Mesendoderm (in vitro differentiated cells): ENCODE measurements at places on chromosomes 2 and 18.

DNA sequence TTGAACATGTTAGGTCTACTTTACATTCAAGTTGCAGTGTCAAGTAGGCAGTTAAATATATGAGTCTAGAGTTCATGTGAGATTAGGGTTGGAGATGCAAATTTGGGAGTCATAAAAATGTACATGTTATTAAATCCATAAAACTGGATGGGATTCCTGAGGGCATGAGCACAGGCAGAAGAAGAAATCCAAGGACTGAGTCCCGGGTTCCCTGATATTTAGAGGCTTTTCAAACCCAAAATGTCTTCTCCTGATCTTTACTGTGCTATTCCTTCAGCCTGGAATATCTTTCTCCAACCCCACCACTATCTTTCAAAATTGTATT is 23.3 kb upstream of the EXOC6B start:
- no peak for DNase-seq

GRCh38 chr2:85564144-85564563 is 2.9 kb upstream of the GGCX start:
- no peak for DNase-seq

- DNase-seq: no peak
Measured at GRCh38 chr2:114007436-114007835, 117.5 kb downstream of the ACTR3 start.

DNA sequence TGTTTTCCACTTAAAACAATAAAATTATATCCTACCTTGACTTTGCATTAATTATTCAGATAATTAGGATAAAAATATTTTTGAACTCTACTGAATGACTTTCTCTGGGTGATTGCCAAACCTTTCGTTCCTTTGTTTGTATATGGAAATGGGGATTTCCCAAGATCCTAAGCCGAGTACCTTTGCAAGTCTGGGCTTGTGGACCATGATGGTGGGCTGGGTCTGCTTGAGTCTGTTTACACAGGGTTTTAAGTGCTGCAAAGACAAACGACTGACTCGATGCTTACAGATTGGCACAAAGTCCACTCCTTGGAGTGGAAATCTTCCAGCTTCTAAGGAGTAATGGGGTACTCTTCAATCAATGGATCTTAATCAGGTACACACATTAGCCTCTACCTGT is 659.5 kb downstream of the TSN start:
- DNase-seq: no peak

DNA sequence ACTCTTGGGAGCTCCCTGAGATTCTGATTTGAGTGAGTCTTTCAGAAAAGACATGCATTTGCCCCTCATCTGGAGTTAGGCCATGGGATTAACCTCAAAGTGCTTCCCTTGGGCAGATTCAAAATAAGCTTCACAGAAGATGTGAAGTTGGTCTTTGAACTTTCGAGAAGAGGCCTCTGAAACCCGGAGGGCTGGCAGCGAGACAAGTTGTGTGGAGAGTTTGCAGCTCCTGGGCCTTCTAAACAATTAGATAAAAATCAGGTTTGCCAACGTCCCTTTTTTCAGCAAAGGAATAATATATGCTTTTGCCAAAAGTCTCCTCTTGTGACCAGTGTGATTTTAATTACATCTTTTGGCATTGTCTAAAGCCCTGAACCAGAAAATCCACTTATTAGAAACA is 489.7 kb downstream of the SOX11 start:
- no peak for DNase-seq

DNA sequence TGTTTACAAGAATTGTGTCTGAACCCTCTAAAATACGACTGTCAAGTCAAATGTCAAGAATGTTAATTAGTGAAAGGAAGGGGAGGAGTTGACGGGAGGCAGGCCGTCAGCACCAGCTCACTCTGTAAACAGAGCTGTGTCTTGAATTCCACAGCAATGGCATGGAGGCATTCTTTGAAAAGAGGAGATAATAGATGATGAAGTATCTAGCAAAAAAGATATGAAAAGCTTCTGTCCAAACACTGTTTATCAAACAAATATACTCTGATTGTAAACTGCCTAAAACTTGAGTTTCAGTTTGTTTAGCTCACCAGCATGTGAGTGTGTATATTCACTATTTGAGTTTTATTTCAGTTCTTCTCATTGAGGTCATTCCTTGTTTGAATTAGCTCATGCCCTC is 94.7 kb upstream of the CDC42EP3 start:
- peak; percentile 73 for DNase-seq

- DNase-seq: peak; percentile 37
Measured at GRCh38 chr18:42860011-42860410, 255.5 kb downstream of the RIT2 start.

GRCh38 chr2:55139305-55139704 is 89.1 kb upstream of the RTN4 start:
- DNase-seq: no peak

DNA sequence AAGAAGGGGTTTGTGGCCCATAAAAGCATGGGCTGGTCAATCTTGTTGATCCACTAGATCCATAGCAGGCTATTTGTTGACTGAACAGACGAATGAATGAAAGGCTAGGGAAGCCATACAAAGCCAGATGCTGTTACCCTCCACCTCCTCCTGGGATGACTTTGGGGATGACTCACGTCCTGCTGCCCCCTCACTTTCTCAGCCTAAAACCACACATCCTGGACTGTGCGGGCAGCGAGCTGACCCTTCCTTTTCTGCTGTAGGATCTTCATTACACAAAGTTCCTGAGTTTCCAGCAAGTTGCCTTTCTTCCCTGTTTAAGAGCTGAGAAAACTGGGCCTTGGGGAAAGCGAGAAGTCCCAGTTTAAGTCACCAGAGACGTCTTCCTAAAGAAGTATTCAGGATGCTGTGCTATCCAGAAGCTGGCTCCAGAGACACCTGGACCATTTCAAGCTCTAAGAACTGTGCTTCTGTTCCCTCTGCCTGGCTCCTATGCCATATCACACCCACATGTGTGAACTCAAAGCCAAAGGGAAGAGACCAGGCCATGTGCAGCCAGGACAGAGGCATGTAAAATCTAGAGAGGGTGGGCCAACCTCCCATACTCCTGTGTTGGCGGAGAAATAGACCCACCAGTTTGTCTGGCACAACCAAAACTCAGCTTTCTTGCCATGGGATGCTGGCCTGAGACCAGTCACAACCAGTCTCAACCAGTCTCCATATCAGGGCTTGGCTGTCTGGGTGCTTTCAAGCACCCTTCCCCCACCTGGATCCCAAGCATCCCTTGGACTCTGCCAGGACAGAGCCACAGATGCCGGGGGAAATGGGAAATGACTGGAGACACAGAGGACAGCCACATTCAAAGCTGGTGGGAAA is 4.7 kb upstream of the SLC20A1 start:
- DNase-seq: no peak

DNA sequence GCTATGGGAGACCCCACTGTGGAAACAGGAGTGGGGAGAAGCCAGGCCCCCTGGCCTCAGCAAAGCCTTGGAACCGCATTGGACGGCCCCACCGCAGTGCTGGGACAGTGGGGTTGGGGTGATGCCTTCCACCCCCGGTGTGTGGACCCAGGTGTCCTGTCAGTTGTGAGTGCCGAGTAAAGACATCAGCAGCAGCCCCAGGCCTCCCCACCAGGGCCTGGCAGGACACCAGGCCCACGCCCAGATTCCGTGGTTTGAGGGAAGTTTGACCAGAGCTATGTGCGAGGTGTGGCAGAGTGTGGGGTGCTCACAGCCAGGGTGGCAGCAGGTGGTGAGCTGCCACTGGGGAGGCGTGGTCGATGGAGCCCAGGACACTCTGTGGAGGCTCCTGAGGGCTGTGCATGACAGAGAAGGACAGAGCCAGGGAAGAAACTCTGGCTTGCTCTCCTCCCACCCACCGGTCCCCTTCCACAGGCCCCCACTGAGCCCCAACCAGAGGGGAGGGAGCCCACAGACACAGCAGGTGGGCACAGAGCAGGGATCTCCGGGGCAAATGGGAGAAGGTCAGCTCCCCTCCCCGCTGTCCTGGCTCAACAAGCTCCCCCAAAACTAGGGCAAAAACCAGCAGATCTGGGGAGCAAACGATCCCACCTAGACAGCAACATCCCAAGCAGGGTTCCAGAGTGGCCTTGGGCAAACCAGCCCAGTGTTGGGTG is 69.1 kb downstream of the TWIST2 start:
- DNase-seq: no peak

GRCh38 chr2:127810156-127810618 is 784 bp downstream of the WDR33 start:
- peak; percentile 62 for DNase-seq

DNA sequence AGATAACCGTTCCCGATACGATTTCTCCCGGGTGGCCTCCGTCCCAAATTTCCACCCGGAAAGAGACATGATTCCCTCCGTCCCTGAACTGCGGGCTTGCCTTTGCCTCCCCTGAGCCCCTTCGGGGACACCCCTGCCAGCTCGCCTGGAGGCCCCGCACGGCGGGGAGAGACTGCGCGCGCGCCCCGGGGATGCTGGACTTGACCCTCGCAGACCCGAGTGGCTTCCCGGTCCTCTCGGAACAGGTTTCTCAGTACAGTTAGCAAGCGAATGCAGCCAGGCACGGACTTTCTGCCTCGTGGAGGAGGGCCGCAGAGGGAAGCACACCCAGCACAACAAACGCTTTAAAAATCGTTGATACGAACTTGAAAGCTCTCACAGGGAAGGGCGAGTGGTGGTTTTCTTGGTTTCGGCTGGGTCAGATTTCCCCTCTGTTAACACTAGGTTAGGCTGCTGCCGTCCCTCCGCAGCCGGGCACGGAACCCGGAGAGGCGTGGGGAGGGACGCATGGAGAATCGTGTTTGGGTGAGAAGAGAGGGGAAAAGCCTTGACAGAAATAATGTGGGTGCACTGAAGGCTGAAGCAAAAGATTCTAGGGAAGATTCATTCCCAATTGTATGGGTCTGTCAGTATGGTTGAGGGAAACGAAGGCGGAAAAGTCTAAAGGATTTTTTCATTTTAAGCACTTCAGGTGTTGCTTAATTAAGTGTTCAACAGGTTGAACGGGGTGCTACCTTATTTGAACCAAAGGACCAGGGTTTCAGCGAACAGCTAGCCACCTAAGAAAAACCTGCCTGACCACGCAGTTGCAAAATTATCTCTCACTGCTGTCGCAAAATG is 916 bp downstream of the TNFRSF11A start:
- DNase-seq: peak; percentile 57

GRCh38 chr2:112216167-112216566 is 38.7 kb downstream of the ZC3H8 start:
- DNase-seq: peak; percentile 37

GRCh38 chr18:55179425-55179824 is 220.2 kb upstream of the CCDC68 start:
- no peak for DNase-seq

DNA sequence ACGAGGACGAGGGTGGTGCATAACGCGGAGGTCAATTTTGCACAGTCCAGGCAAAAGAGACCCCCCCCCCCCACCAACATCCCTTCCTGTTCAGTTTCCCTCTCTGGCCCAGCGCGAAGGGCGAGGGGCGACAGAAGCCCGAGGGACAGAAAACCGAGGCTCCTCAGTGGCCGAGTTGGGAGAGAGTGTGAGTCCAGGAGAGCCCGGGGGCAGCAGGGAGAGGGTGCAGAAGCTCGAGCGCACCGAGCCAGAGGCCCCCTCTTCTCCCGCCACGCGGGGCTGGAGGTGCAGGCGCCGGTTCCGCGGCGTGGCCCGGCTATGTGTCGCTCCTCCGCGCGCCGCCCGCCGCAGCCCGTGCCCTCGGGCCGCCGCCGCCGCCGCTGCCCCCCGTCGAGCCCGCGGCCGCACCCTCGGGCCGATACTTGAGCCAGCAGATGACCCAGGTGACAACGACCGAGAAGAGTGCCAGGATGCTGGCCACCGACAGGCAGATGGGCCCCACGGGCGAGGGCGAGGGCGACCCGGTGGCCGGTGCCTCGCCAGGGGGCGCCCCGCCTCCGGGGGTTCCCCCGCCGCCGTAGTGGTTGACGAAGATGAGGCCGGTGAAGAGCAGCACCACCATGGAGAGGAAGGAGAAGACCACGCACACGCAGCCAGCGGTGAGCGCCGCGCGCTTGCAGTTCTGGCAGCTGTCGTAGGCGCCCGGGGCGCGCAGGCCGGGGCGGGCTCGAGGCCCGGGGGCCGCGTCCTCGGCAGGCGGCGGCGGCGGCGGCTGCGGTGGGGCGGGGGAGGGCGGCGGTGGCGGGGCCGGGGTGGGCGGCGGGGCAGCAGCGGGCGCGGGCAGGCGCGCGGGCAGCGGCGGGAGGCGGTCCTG is 20.2 kb upstream of the PAX3 start:
- no peak for DNase-seq

GRCh38 chr2:69946351-69947324 is 14.8 kb downstream of the ASPRV1 start:
- DNase-seq: no peak

DNA sequence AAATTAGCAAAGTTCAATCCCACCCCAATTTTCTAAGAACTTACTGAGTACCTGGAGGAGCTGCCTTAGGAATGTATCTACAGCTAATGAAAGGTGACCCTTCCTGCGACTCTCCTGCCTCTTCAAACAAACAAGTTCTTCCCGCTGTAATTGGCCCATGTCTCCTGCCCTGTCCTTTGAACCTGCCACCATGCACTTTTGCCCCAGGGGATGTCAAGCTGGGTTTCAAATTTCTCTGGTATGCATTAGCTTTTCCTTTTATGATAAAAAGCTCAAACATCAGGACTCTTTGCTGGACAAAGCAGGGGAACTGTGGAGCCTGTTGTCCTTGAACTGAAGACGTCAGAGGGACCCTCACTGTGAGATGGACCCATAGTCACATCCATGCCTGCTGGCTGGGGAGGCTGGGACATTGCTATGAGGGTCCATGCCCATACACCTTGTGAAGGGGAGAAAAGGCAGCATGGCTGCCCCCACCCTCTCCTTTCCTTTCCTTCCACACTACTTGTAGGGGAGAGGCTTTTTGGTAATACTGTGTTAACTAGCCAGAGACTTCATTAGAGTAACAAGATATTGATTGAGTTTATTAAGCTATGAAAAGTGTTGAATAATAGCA is 210.7 kb upstream of the COPS8 start:
- DNase-seq: no peak

DNA sequence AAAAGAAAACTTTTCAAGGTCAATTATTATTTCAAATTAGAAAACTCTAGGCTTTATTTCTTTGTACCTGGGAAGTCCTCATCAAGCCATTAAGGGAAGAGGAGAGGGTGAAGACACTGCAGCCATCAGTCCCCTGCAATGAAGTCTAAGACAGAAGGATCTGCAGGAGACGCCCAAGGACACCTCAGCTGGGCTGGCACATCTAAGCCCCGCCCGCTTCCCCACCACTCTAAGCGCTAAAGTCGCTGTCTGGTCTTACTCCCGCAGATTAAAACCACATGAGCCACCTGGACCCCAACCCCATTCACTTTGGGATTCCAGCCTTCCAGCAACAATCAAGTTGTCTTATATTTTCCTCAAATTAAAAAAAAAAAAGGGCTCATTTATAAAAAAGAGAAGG is 104.4 kb downstream of the AFF3 start:
- peak; percentile 32 for DNase-seq

- no peak for DNase-seq
Measured at GRCh38 chr2:203002054-203002821, 12.4 kb upstream of the NBEAL1 start.

- no peak for DNase-seq
Measured at GRCh38 chr2:127623388-127624319, 22.3 kb upstream of the GPR17 start.

- DNase-seq: peak; percentile 43
Measured at GRCh38 chr18:58538604-58539386, 90.1 kb downstream of the ALPK2 start.
